ENCODE measurements at places on chromosomes 5 and 9.
A peak's percentile ranks its signal among the peaks of the same experiment; 100 is the strongest.

- peak; percentile 13 for DNase-seq
Observed at GRCh38 chr5:147037515-147038205, 159.1 kb upstream of the PPP2R2B start.

DNA sequence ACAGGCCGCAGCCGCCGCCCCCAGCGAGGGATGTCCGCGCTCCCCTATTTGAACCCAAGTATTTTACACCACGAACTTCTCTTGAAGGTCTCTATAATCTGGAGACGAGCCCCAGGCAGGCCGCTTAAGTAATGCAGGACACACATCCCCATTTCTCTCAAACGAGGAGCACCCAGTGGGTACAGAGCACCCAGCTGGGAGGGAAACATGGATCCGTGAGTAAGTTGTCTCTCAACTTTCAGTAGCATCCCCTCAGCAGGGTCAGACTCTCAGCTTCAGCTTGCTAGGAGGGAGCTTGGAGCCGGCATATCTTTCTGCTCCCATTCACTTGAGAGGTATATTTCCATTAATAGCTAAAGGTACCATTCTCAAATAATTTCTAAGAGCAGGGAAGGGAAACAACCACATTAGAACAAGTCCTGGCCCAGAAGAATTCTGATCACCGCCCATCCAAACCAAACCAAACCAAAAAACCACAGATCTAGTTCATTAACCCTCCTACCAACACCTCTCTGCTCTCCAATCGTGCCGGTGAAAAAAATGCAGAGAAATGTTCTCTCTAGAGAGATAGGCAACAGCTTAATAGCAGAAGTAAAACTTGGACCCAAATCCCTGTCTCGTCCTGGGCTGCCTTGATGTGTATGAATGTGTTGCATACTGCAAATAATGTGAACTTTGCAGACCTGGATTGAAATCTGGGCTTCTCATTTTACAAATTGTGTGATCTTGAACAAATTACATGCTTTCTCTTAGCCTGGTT, 910 bp downstream of the TDRD7 start:
- DNase-seq, result no peak

- peak; percentile 9 for DNase-seq
Observed at GRCh38 chr5:176695073-176695472, 47.8 kb downstream of the TSPAN17 start.

GRCh38 chr5:154764967-154765366, 9.8 kb downstream of the LARP1 start:
- no peak for DNase-seq

- DNase-seq, result no peak
Observed at GRCh38 chr5:6469836-6470235, 21.2 kb downstream of the UBE2QL1 start.

DNA sequence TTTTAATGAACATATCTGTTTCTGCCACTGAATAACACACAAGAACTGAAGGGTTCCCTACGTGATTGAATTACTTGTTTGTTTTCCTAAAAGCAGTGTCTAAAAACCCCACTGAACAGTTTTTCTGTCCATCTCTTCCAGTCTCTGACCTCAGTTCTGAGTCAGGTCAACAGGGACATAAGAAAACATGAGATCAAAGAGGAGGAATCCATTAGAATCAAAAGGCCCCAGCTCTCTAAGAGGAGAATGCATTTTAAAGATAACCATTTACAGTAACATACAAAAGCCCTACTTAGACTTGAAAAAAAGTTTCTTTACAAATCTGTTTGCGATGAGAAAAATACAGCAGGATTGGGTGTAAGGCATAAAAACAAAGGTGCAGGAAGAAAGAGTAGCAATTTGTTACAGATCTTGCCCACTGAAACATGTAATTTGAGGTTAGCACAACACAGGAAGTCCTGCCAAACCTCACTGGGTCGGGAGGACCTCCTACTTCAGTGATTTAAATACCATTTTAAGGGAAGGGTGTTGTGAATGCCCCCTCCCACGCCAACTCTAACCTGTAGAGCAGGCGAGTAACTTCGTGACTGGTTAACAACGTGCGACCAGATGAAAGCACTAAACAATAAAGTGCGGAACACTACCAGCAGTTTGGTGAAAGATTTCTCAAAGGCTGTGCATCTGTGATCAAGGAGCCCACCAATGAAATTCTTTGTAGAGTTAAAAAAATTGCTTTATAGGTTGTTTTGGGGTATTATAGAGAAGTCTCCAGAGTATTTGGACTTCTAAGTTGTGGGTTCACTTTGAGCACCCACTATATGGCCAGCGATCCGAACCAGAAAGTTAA, 1.3 kb downstream of the QSOX2 start:
- DNase-seq, result no peak

Measured in NCI-H2029 treated with DMSO at 0.1 percent for 48 hours (cell line).